Retina (tissue), 1 donor: ENCODE measurements at places on chromosomes 16 and 17.

GRCh38 chr17:78272914-78273258 lies 41.5 kb downstream of the TMEM235 start:
- no peak for DNase-seq

DNA sequence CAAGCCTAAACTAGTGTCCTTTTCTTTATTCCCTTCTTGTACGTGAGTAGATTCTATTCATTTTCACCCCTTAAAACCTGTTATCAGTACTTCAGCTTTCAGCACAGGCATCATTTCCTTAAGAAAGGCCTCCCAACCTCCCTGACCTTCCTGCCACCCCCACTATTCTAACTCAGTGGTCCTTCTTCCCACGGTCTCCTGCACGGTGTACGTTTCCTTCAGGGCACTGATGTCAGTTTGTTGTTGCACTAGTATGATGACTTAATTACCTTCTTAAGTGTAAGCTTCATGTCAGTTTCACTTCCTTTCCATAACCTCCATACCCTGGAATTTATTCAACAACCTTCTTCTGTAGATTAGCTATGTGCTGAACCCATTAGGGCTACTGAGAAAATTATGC lies 484.2 kb downstream of the HS3ST4 start:
- DNase-seq, result no peak

DNA sequence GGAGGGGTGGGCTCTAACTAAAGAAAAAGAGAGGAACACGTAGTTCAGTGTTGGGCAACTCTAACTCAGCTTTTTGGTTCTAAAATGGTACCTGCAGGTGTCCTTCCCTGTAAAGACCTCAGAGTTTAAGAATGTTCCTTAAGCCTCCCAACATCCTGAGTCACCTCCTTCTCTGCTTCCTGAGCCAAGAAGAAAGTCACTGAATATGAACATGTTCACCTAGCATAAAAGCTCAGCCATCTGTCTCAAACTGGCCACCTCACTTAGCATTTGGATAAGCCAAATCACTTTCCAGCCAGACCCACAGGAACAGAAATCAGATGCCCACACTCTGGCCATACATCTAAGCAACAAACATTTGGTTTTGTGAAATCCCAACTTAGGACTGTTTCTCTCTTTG lies 3.7 kb downstream of the TMEM98 start:
- no peak for DNase-seq

DNA sequence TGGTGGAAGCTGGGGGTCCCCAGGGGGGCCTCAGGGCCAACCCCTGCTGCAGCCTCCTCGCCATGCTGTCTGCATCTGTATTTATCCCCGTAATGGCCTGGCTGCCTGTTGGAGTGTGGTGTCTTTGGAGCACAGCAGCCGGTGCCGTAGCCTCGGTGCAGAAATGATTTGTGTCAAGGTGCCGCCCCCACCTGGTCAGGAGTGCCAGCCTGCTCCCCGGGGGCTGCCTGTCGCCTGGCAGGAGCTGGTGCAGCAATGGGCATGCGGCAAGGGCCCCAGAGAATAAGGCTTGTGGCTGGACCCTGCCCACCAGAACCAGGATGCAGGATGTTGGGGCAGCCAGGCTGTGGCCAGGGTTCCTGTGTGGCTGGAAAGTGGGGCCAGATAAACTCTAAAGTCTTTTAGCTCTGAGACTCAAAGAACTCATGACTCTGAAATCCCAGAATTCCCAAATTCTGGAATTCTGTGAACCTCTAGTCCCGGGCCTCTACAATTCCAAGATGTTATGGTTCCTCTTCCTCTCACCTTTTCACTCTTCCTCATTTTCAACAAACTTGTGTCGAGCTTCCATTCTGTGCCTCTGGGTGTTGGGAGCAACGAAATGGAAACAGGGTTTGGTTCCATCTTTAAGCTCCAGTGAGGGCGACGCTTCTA lies 5.9 kb downstream of the CPNE2 start:
- no peak for DNase-seq

GRCh38 chr17:63537991-63538692 lies 12.1 kb upstream of the DCAF7 start:
- peak; percentile 63 for DNase-seq

DNA sequence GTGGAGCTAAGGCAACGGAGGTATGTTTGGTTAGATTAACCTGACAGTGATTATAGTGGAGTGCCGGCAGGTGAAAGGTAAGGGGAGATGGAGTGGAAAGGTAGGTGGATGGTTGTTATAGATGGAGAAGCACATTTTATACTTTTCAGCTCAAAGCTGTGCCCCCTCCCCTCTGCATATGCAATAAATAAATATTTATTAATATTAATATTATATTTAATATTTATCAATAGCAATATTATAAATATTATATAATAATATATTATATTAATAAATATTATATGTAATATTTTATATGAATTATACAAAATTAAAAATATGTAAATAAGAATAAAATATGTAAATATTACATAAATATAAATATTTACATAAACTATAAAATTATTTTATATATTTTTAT lies 70.0 kb downstream of the WSCD1 start:
- DNase-seq, result no peak

GRCh38 chr16:85171759-85172454 lies 59.6 kb upstream of the CIBAR2 start:
- no peak for DNase-seq

DNA sequence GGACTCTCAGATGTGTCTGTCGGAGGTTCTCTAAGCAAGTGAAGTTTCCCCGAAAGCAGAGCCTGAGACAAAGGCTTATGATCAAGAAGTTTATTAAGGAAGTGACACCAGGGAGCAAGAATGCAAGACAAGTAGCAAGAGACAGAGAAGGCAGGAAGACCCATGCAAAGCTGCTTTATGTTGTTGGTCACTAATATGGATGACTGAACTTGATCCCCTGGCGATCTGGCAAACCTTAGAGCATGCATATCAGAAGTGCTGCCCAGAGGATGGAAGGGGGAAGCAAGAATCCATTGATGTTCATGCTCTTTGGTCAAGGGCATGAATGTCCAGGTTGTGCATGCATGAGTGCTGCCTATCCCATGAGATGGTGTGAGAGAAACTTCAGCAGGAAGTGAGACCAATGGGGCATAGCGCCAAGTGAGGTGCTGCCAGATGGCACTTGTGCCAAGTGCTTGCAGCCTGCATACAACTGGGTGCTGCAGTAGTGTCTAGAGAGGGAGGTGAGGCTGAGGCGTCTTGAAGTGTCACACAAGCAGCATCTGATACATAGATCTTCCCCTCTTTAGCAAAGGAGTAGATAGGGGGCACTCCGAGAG lies 176.5 kb downstream of the SALL1 start:
- no peak for DNase-seq

DNA sequence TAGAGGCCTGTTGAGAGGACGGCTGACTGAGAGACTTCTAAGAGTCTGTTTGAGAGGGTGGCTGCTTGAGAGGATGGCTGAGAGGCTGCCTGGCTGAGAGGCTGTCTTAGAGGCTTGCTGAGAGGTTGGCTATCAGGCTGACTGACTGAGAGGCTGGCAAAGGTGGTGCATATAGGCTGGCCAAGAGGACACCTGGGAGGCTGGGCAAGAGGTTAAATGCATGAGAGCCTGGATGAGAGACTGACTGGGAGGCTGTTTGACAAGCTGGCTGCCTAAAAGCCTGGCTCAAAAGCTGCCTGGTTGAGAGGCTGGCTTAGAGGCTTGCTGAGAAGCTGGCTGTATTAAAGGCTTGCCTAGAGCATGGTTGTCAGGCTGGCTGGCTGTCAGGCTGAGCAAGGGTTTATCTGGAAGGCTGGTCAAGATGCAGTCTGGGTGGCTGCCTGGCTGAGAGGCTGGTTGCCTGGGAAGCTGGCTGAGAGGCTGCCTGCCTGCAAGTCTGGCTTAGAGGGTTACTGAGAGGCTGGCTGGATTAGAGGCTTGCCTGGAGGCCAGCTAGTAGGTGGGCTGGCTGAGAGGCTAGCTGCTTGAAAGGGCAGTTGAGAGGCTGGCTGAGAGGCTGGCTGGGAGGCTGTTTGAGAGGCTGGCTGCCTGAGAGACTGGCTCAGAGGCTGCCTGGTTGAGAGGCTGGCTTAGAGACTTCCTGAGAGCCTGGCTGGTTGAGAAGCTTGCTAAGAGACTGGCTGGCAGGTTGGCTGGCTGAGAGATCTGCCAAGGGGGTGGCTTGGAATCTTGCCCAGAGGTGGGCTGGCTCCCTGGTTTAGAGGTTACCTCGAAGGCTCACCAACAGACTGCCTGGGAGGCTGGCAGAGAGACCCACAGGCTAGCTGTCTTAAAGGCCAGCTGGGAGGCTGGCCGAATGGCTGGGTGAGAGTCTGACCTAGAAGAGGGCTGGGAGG lies 38.3 kb upstream of the ACSM2B start:
- DNase-seq, result no peak

GRCh38 chr16:29877266-29877961 lies 14.4 kb upstream of the CDIPT start:
- peak; percentile 37 for DNase-seq

GRCh38 chr16:51383909-51384308 lies 232.8 kb upstream of the SALL1 start:
- DNase-seq, result no peak

- no peak for DNase-seq
Measured at GRCh38 chr17:13734880-13735279, 133.2 kb upstream of the HS3ST3A1 start.

GRCh38 chr17:75239778-75240393 lies 21.5 kb downstream of the GGA3 start:
- DNase-seq, result peak; percentile 6

DNA sequence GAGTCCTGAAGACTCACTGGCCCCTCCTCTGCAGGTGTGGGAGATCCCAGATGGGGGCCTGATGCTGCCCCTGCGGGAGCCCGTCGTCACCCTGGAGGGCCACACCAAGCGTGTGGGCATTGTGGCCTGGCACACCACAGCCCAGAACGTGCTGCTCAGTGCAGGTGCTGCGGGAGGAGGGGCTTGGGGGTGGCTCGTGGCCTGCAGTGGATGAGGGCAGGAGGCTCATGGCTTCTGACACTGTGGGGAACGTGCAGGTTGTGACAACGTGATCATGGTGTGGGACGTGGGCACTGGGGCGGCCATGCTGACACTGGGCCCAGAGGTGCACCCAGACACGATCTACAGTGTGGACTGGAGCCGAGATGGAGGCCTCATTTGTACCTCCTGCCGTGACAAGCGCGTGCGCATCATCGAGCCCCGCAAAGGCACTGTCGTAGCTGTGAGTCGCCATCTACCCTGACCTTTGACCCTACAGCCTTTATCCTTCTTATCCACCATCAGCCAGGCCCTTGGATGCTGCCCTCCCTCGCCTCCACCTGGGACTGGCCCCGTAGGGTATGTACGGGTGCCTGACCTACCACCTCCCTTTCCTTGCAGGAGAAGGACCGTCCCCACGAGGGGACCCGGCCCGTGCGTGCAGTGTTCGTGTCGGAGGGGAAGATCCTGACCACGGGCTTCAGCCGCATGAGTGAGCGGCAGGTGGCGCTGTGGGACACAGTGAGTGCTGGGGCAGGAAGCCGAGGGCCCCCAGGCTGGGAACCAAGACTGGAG lies 3.6 kb downstream of the CORO1A start:
- DNase-seq, result peak; percentile 28

DNA sequence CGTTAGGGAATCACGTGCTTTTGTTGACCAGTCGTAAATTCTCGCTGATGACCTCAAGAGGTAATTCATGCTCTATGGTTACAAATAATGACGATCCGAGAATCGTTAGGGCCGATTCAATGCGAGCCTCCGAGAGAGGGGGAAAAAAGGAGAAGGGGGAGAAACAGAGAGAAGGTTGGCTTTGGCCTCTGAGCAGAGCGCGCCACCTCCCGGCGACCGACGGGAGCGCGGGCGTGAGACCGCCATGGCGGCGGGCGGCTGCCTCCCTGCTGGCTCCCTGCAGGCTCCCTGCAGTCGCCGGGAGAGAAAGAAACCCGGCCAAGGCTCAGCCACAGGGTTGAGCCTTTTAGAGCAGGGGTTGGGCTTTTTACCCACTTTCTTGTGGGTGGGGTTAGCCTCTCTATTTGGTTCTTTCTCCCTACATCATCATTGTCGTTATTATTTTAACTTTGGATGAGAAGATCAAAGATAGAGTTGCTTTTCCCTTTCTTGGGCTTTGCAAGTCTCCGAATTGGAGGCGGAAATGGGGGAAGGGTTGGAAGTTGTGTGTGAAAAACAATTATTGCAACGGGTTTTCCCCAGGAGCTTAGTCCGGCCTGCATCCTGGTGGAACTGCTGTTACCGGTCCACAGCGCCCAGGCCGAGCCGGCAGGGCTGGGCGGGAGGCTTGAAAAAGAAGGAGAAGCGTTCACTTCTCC lies 410 bp upstream of the HOXB5 start:
- peak; percentile 95 for DNase-seq

DNA sequence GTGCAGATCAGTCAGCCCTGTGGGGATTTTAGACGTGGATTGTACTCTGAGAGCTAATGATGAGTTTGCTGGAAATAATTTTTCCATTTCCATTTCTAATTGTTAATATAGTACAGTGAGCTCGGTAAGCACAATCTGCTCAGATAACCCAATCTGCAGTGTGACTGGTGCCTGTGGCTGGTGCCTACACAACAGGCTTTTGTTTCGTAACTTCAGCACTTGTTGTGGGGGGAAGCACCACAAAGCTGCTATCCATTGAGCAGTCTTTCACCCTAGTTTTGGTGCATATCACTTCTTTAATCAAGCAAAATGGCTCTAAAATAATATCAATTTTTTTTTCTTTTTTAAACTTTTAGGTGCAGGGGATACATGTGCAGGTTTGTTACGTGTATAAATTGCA lies 534.9 kb upstream of the HSBP1 start:
- DNase-seq, result no peak

DNA sequence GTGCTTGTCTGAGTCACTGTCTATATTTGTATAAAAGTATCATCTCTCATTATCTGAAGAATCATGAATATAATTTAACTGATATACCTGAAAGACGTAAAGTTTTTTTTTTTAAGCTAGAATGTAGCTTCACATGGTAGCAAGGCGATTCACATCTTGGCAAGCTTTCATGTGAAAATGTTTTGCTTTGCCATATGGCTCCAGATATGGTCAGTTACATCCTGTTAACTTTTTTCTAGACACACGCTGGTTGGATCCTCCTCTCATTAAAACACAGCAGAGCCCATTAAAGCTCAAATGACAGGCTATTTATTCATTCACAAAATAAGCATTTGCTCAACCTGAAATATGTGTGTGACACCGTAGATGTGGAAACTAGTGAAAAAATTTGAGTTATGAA lies 412.8 kb downstream of the KIF2B start:
- DNase-seq, result no peak

- no peak for DNase-seq
Measured at GRCh38 chr17:32870027-32870670, 6.8 kb downstream of the MYO1D start.

- no peak for DNase-seq
Measured at GRCh38 chr16:57226701-57227621, 18.1 kb upstream of the ARL2BP start.

DNA sequence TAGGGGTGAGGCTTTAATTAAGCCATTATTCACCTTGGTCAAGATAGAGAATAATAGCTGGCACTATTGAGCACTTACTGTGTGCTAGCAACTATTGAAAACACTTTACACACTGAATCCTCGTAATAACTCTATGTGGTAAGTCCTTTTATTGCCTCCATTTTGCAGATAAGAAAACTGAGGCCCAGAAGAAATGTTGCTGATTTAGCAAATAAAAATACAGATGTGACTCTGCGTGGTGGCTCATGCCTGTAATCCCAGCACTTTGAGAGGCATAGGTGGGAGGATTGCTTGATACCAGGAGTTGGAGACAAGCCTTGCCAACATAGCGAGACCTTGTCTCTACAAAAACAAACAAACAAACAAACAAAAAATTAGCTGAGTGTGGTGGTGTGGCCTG lies 19.4 kb downstream of the OTOA start:
- no peak for DNase-seq
